CD4-positive, alpha-beta T cell treated with Interferon alpha-2 for 1 hour (primary cell): ENCODE measurements at places on chromosomes 2 and 18.

- no peak for DNase-seq
These were observed 341.1 kb downstream of the ARL6IP6 start for GRCh38 chr2:153059338-153060052.

- no peak for DNase-seq
These were observed 10.5 kb downstream of the VIT start for GRCh38 chr2:36707050-36707449.

- DNase-seq = peak; percentile 4
These were observed 214.8 kb upstream of the HNRNPA3 start for GRCh38 chr2:176997792-176998169.

GRCh38 chr18:22488554-22488953, 70.8 kb upstream of the CTAGE1 start:
- no peak for DNase-seq

DNA sequence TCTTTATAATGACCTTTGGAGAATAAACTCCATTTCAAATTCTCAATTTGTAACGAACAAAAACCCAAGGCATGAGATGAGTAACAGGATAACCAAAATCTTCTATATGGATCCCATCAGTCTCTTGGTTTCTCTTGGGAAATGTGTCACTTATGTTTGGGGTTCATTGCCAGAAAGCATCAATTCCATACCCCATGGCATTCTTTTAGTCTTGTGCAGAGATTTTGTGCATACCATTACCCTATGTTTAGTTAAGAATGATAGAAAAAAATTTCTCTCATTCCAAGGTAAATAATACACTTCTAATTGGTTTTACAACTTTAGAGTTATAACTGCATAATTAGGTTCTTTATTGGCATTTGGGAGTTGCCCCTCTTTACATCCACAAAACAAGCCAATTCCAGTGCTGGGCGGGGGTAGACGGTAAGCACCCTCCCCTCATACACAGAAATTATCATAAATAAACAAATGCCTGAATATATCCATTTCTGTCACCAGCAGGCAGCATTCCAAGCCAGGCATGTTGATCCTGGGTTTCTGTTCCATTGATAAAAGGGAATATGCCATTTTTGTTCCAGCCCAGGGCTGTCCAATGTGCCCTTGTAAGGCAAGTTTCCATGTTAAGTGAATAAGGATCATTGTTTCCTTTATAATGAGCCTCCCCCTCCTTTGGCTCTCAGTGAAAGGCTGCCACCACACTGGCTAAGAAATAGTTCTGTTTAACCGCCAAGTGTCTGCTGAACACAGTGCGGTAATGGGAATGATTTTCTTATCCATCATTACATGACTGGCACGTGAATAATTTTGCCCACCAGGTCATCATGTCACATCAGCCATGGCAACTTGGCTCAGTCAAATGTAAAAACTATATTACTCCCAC, 680.1 kb upstream of the ZEB2 start:
- DNase-seq = no peak

GRCh38 chr2:69933254-69933828, 18.4 kb downstream of the MXD1 start:
- no peak for DNase-seq

DNA sequence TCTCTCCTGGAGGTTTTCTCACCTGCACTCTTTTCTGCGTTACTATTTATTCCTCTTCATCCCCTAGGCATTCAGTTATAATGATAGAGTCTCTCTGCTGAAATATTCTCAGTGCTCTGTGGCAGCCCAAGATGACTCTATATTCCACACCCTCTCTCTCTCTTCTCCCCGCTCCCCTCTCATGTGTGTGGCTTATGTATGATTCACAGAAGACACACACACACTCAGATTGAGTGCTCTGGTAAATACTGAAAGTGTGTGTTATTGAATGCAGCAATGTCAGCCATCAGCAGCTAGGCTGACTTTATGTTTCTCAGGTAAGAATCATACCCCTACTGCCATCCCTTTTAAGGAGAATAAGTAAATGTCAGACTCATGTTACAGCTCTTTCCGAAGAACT, 201.2 kb downstream of the SLC4A10 start:
- no peak for DNase-seq

GRCh38 chr2:157250836-157251235, 6.7 kb upstream of the GALNT5 start:
- DNase-seq = no peak

DNA sequence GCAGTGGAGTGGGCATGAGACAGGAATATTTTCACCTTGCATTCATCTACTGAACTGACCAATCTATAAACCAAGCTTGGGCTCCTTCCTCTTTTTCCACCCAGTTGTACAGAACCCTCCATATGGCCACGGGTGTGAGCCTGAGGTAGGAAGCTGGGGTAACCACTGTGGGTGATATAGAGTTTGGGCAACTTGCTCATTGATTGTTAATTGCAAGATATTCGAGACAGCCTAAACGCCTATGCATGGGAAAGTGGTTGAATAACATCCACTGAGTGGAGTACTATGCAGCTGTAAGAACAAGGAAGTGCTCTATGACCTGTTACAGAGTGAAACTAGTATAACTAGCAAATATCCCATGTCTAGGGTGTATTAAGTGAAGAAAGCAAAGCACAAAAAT, 7.3 kb upstream of the VAPA start:
- no peak for DNase-seq
